ENCODE measurements at places on chromosomes 6 and 20.

DNA sequence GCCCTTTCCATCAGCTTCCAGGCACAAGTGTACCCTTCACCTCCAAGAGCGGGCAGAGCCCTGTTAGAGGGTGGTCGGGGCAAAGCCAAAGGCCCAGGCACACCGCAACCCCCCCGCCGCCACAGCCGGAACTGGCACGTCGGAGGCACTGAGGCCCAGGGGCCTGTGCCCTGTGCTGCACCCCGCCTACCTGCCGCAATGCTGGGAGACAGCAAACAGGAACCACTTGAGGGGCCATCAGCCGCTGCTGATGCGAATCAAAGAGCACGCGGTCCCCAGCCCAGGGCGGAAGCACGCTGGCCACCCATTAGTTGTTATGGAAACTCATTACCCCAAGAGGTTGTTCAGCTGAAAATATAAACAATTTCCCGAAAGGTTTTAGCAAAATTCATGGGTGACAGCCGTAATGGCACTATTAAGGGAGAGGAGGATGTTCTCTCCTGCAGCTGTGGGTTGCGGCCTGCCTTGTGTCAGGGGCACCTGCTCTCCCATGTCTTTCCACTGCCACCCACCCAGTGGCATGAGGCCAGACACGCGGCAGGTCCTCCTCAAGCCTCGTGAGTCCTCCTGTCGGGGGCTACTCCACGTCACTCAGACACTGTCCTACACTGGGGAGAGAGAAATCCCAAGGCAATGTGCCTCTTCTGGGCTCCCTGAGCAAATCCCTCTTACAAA lies 65.3 kb downstream of the EDN3 start:
- DNase-seq = no peak

DNA sequence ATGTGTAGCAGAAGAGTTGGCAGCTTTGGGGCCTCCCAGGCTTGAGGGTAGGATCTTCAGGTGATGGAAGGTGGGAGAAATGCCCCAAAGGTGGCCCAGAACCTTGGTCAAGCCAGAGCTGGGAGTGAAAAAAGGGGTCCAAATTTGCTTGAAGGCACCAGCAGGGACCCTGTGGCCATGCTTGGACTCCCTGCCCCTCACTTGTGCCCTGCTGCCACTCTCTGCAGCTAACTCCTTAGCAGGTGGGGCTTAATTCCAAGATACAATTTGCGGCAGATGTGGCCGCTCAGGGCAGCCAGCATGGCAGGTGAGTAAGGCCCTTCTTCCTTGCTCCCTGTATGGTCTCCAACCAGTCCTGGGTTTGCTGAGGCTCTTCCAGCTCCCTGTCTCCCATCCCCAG lies 285.0 kb upstream of the RNF24 start:
- no peak for DNase-seq

- no peak for DNase-seq
Measured at GRCh38 chr20:59074456-59074855, 31.9 kb upstream of the PRELID3B start.

- no peak for DNase-seq
Measured at GRCh38 chr20:56631990-56632327, 2.9 kb downstream of the TFAP2C start.

GRCh38 chr20:41140226-41141133 lies 3.1 kb downstream of the PLCG1 start:
- DNase-seq = no peak

DNA sequence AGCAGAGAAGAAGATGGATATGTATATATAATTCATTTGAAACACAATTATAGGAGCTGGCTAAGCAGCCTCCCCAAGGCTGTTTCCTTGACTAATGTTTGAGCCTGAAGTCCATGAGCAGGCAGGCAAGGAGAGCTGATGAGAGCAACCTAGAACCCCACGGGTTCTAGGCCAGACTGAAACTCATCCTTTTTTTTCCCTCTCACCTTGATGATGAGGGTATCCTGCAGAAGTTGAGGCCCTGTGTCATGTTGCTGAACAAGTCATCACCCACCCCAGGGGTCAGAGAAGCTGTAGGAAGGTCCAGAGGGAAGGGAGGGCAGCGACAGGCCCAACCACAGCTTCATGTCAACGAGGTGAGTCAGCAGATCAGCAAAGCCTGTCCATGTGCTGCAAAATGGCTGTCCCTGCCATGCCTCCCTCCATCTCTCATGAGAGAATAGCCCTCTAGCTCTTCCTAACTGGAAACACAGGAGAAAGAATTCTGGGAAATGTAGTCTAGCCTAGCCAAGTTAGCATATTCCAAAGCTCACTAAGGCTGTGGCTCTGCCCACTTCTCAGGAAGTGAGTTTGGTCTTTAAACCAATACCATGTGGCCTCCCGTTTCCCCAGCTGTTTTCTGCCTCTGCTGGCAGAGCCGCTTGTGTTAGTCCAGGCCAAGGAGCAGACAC lies 91.3 kb upstream of the DTNBP1 start:
- peak; percentile 94 for DNase-seq

- no peak for DNase-seq
Measured at GRCh38 chr20:57679113-57679512, 30.7 kb downstream of the PMEPA1 start.

- no peak for DNase-seq
Measured at GRCh38 chr6:21429291-21429690, 164.3 kb upstream of the SOX4 start.

GRCh38 chr6:6546318-6547109 lies 42.0 kb upstream of the LY86 start:
- DNase-seq = peak; percentile 37

GRCh38 chr6:153081914-153082313 lies 49.2 kb downstream of the RGS17 start:
- no peak for DNase-seq

DNA sequence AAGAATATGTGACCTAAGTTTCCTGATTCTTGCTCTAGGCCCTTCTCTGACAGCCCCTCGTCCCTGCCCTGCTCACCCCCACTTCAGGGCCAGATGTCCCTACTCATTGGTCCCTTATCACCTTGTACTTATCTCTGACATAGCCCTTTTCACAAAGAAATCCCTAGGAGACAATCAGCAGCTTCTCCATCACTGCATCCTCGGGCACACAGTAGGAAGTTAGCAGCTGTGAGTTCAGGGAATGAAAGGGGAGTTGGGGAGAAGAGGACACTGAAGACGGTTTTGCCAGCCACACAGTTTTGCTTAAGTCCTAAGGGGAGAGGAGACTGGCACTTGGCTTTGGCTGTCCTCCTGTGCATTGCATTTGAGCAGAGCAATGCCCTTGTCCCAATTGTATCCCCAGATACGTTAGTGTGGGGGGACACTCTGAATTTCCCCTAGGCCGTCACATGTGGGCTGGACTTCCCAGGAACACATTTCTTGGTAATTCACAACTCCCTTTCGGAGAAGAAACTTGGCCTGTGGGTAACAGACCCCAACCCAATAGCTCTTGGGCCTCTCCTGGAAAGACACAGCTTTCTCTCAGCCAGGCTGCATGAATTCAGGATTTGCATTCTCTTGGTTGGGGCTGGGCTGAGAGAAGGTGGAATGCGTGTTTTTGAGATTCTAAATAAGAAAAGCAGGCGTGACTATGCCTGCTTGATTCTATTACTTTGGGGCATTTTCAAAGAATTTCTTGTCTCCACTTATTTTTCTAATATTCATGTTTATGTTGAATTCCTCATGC lies 177.6 kb downstream of the UST start:
- no peak for DNase-seq

DNA sequence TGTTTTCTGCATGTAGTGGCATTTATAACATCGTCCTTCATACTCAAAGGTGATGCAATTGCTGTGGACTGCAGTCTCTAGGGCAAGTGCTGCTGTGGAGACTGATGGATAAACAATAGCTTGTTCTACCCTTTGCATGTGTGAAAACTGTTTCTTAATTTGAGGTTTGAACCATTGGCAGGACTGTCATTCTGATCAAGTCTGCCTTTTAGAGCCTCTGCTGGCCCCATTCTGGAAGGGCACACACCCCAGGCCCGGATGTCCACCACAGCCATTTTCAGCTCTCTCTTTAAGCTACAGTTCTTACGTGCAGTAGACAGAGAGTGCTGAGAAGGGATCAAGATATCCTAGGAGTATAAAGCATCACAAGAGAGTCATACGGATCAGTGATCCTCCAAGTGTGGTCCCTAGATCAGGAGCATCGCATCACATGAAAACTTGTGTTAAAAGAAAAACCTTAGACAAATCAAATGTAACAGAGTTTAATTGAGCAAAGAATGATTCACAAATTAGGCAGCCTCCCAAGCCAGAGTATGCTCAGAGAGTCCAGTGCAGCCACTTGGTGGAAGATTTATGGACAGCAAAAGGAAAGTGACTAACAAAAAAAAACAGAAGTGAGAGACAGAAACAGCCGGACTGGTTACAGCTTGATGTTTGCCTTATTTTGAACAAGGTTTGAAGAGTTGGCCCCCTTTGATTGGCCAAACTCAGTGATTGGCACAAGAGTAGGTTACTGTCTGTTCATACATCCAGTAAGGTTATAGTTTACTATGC lies 52.0 kb downstream of the FRK start:
- DNase-seq = peak; percentile 90

DNA sequence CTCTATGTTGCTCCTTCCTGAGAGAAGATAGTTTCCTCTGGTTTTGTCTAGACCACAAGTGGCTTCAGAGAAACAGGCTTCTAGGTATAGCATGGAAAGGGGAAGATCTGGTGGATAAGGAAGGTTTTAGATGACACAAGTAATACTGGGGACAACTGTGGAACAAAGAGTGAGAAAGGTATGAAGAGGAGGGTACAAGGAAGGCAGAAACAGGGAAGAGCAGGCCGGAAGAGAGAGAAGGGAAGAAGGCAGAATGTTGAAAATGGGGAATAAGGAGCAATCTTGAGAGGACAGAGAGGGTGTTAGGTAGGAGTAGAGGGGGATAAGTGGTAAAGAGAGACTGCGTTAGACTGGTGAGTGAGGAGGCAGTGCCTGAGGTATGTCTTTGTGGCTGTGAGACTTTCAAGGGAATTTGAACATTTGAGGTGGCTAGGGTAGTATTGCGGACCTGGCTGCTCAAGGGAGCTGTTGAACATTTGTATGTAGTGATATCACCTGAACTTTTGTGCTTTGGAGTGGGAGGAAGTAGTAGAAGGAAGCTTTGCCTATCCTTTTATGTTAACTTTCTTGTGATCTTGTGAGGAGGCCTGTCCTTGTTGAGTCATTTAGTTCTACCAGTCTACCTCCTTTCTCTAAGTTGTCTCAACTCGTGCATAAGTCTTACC lies 69.5 kb downstream of the FOXO3 start:
- peak; percentile 69 for DNase-seq

DNA sequence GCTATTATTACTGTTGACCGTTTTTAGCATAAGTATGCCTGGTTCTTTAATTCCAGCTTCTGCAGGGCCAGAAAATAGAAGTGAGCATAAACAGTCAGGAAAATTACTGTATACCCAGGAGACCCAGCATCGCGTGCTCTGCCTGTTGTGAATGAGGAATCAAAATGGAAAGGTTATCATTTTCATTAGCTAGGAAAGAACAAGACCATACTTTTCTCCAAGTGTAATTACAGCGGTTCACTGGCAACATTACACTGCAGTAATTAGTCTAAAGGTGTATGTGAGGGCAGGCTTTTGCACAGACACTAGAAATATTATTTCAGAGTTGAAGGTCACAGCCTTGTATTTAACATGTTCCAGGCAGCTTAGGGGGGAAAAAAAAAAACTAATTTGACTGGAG lies 403.8 kb upstream of the SOX4 start:
- DNase-seq = no peak

GRCh38 chr20:54165803-54166202 lies 8.0 kb downstream of the CYP24A1 start:
- no peak for DNase-seq

GRCh38 chr6:41460742-41461336 lies 85.3 kb upstream of the FOXP4 start:
- no peak for DNase-seq

- DNase-seq = peak; percentile 15
Measured at GRCh38 chr6:70103798-70104197, 199.1 kb downstream of the COL9A1 start.

DNA sequence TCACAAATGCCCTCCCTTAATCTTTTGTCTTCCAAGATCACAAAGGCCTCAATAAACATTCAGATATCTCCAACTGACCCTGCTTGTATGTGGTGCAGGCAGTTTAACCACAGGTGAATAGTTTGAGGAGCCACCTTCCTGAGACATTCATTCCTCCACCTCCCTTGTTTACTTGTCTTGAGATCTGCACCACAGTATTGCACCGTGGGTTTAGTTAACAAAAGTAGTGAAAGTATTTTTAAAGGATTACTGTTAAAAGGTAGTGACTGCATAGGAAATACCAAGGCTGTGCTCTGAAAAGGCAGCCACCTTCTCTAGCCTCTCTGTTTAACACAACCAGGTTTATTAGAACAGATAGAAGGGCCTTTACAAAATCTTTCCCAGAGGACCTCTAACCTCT lies 46.5 kb downstream of the SESN1 start:
- DNase-seq = no peak

DNA sequence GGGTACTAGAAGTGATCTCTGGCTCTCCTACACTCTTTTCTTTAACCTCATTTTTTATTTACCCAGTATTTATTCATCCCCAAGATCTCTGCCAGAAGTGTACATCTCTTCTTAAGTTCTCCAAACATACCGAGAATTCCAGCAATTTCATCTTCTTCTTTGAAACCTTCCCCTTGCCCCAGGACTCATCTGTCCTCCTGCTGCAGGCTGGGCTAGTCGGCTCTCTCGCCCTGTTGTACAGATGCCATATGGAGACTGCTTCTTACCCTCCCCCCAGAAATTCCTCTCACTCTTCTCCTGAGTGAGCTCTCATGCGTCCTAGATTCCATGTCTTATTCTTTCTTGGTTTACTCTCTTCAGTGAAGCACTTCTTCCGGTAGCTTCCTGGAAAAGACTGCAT lies 21.9 kb upstream of the PNRC1 start:
- DNase-seq = no peak

GRCh38 chr6:32977272-32977952 lies 9.0 kb downstream of the BRD2 start:
- DNase-seq = no peak

DNA sequence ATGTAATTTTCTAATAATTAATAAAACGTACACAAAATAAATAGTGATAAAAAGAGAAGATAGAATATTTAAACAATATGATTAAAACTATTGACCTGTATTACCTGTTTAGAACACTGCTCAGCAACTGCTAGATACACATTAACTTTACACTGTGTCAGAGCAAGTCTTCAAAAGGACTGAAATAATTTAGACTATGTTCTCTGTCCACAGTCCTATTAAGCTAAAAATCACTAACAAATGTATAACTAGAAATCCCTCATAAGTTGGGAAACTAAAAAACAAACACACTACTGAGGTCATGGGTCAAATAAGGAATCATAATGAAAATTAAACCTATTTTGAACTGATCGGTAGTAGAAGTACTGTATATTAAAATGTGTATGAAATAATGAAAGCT lies 181.7 kb downstream of the QKI start:
- DNase-seq = no peak
